ENCODE measurements at places on chromosomes 3 and 15.
A peak's percentile ranks its signal among the peaks of the same experiment; 100 is the strongest.

GRCh38 chr15:67741308-67741707 is 84.0 kb upstream of the SKOR1 start:
- peak; percentile 22 for DNase-seq

DNA sequence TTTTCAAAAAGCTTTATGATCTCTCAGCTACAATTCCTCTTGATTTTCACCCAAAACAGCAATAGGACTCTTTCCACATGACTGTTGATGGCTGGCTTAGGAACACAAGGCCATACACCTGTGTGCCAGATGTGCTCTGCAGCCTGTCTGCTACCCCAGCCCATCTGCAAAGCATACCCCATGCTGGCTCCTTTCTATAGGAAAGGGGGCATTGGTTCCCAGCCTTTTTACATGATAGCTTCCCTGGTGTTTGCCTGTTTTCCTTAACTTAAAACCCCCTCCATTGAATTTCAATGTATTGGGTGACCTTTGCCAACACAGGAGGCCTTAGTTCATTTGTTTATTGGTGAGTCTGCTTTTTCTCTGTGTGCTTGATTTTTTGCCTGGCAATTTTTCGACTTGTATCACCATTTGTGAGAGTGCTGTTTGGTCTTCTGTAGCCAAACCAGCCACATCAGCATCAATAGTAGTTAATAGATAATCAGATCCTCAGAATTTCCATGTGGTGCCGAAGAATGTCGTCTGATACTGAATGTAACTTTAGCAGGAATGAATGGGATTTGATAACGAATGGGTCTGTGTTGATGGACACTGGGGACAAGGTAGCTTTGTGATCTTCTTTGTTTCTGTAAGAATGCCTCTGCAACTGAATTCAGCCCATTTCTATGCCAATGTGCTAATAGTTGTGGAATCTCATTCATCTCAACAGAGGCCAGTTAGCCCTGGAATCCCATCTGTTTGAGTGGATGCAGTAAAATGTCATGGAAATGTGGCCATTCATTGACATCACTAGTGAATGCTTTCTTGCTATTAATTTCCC is 272.2 kb upstream of the RARB start:
- peak; percentile 34 for DNase-seq

- DNase-seq = no peak
Observed at GRCh38 chr3:119628390-119628789, 30.7 kb downstream of the PLA1A start.

GRCh38 chr3:136838641-136839555 is 20.0 kb downstream of the SLC35G2 start:
- DNase-seq = peak; percentile 70

GRCh38 chr3:160472344-160472743 is 22.8 kb upstream of the TRIM59 start:
- DNase-seq = no peak

GRCh38 chr3:119898478-119899191 is 116.7 kb downstream of the NR1I2 start:
- DNase-seq = no peak

GRCh38 chr15:77862651-77863104 is 214.8 kb downstream of the TBC1D2B start:
- no peak for DNase-seq

DNA sequence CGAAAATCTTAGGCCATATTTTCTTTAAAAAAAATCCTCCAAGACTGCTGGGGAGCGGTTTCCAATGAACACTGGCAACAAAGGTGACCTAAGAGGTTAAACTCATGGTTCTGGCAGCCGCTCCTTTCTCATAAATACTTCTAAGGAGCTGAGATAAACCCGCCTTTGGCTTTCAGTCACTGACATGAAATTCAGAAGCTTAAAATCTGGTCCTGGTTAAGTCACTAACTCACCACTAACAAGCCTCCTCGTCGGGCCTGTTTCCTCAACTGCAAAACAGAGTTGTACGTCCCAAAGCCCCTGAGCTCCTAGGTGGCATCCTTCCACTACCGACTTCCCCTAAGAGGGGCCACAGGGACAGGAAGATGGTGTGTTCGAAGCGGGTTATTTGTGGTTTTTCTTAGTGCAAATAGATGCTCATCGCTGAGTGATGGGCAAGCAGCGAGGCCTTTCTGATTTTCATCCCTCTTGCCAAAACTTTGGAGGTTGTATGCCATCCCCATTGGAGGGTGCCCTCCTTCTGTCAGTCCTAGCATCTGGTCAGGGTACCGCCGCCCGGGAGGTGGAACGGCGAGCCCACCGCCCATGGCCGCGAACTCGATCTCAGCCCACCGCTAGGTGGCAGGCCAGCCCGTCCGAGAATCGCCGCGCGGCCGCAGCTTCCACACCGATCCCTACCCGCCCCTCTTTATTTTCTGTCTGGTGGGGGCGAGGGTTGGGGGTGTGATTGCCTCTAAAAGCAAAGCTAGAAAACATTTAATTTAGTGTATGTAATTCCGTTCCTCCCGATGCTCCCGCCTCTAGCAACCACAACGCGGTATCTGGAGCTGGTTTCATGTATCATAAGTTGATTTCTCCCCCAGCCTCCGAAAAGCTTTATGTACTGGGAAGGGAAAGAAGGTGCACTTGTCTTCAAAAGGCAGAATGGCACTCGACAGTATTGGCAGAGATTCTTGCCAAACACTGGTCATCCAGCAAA is 4.6 kb downstream of the BCL6 start:
- peak; percentile 87 for DNase-seq

- no peak for DNase-seq
Observed at GRCh38 chr3:136136454-136136853, 59.7 kb downstream of the MSL2 start.

- no peak for DNase-seq
Observed at GRCh38 chr15:25465835-25466234, 27.0 kb upstream of the UBE3A start.

DNA sequence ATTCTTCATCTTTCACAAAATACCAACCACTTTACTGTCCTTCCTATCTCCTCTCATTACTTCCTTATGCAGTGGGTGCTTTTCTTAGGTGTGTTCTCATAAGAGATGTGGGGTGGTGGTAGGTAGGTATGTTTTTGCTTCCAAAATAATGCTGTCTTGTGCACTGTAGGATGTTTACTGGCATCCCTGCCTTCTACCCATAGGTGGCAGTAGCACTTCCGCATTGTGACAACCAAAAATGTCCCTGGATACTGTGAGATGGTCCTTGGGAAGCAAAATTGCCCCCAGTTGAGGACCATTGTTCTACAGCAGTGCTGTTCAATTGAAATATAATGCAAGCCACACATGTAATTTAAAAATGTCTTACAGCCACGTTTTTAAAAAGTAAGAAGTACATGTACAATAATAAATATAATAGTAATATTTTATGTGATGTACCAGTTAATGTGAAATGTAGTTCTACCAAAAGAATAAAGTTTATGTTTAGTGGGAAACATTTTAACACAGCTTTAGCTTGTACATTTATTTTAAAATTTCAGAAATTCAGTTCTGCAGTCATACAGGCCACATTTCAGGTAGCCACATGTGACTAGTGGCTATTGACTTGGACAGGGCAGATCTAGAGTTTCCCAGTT is 75.2 kb downstream of the NEO1 start:
- peak; percentile 57 for DNase-seq

DNA sequence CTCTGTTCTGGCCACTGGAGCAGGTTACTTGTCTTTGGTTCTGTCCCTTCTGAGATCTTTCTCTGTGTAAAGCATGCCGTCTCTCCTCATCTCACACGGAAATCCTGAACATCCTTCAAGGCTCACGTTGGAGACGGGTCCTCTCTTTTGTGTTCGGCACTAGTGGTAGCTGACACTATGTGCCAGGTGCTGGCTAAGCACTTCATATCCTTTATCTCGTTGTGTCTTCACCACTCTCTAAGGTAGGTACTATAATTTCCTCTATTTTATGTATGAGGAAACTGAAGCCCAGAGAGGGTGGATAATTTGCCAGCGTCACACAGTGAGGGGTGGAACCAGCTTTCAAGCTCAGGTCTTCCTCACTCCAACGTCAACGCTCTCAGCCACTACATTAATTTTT is 1.2 kb downstream of the IFT122 start:
- DNase-seq = peak; percentile 13

DNA sequence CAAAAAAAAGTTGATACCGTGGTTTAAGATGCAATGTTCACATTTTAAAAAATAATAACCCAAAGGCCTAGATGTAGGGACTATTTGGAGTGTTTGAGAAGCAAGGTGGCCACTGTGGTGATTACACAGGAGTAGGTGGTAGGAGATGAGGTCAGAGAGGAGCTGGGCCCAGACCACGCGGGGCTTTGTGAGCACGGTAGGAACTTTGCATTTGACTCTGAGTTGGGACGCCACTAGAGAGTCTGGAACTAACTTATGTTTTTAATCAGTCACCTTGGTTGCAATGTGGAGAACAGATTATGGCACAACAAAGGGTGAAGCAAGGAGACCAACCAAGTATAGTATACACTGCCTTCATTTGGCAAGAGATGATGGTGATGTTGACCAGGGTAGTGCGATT is 351.7 kb downstream of the MECOM start:
- DNase-seq = no peak

GRCh38 chr3:101637451-101637850 is 39.5 kb downstream of the ZBTB11 start:
- DNase-seq = no peak

DNA sequence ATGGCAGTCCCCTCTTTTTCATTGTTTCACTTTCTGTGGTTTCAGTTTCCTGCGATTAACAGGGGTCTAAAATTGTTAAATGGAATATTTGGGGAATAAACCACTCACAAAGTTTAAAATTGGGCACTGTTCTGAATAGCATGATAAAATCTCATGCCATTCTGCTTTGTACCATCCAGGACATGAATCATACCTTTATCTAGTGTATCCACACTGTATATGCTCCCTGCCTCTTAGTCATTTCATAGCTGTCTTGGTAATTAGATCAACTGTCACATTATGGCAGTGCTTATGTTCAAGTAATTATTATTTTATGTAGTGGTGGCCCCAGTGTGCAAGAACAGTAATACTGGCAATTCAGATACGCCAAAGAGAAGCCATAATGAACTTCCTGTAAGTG is 734.5 kb downstream of the ZPLD1 start:
- DNase-seq = no peak

GRCh38 chr3:134374105-134374790 is at the start of gene AMOTL2:
Gene AMOTL2, minus strand, starts transcription at chr3:134374447. Its CDS starts 3,014 bp downstream, at chr3:134371433.
- DNase-seq = peak; percentile 98

- peak; percentile 94 for DNase-seq
Observed at GRCh38 chr15:80567721-80568157, 127.4 kb upstream of the ABHD17C start.

- DNase-seq = peak; percentile 60
Observed at GRCh38 chr3:147423537-147423797, 14.3 kb downstream of the ZIC1 start.

DNA sequence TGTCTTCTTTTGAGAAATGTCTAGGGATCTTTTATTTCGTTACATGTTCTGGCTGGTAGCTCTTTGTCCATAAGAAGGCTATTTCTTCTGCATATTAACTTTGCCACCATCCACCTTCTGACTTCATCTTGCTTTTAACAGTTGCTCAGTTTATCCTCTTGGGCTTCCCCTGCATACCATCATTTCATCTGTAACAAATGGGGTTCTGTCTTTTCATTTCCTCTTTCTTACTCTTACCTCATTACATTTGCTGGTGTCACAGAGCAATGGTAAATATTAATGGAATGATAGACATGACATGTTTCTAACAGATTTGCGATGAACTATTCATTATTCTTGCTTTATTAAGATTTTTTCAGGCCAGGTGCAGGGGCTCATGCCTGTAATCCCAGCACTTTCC is 62.4 kb downstream of the GASK1A start:
- DNase-seq = no peak

DNA sequence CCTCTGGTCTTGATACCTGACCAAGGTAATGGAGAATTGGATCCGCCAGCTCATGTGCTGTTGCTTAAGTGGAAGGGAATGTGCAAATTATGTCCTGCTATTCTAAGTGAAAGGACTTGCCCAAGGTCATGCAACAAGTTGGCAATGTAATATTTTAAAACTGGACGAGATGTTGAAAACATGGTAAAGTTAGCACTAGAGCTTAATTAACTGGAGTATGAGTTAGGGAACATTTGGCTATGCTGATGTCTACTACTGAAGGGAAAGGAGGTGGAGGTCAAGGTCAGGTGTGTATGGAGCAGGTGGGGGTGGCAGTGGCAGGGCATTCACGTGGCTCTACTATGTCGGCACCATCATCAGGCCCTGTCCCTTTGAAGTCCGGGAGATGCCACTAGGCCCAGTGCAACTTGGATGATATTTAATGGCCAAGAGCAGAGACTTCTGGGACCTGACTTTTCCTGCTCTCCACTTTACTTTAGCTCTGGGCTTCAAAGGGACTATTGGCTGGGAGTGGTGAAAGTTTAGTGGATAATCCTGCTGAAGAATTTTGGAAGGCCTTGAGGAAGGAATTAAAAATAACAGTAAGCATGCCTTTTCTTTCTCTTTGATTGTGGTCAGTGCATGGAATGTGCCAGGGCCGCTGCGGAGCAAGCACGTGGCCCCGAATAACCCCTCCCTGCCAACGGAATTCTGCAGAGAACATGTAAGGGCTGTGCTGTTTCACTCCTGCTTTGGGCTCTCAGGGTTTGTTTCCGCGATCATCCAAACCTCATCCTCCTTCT is 14.9 kb downstream of the SMAD3 start:
- DNase-seq = peak; percentile 84

GRCh38 chr3:151003768-151004134 is 31.2 kb upstream of the CLRN1 start:
- no peak for DNase-seq

GRCh38 chr3:150503402-150504099 is 42.7 kb downstream of the SERP1 start:
- no peak for DNase-seq

GRCh38 chr3:86554383-86554782 is 436.6 kb downstream of the VGLL3 start:
- DNase-seq = no peak
